ENCODE measurements at places on chromosomes 2 and 18. TPM values are rescaled to one million over a fixed set of nuclear protein-coding genes. Genes with fewer than 3 reads are reported as not detected.

Gene FN1
- 3,105 TPM for total RNA-seq

Gene CABLES1
- 17.0 TPM for total RNA-seq

Gene STEAP3
- total RNA-seq: 12.2 TPM

Gene PROKR1
- total RNA-seq: not detected

Gene SERPINB13
- not detected for total RNA-seq

Data from pulmonary artery endothelial cell (primary cell).